ENCODE measurements at places on chromosomes 2 and 18. TPM values are rescaled to one million over a fixed set of nuclear protein-coding genes. Genes with fewer than 3 reads are reported as not detected.
A peak's percentile ranks its signal among the peaks of the same experiment; 100 is the strongest.

DNA sequence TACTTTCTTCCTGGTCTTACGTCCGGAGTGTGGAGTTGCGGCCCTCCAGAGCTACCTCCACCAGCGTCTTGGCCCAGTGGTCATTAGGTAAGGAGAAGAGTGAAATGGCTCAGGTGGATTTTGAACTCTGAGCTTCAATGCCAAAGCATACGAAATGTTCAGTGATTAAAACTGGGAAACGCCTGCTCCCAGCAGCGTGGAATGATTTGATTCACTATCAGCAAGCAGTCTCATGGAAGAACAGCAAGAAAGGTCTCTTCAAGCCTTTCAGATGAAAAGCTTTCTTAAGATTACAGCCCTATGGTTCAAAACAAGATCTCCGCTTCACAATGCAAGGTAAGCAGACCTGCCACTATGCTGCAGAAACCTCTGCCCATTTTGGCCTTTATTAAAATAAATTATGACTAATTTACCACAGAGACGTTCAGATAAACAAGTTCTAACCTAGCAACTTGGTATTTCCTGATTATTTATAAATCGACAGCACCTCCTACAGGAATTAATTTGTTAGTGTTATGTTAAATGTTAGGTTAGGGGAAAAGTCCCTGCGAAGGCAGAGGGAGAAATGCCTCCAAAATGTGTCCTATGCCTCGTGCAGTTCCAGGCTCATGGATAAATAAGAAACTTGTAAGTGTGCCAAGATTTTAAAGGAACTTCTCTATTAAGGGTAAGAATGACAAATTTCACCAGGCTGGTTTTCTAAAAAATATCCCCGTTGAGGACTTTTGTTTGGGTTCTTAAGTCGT, 10.1 kb downstream of the SP9 start:
- peak; percentile 40 for DNase-seq

The COL4A3 gene
- not detected for polyA plus RNA-seq

The LYG2 gene
- polyA plus RNA-seq, result 0.30 TPM

The ACADL gene
- 3.4 TPM for polyA plus RNA-seq

GRCh38 chr18:6161549-6161948, 253.2 kb downstream of the L3MBTL4 start:
- no peak for DNase-seq

GRCh38 chr2:217090024-217090473, 230.2 kb upstream of the TNP1 start:
- peak; percentile 24 for DNase-seq

The KCNJ13 gene
- 0.58 TPM for polyA plus RNA-seq

Measured in muscle of leg (tissue), 16 donors.